ENCODE measurements at places on chromosomes 16 and 17.

DNA sequence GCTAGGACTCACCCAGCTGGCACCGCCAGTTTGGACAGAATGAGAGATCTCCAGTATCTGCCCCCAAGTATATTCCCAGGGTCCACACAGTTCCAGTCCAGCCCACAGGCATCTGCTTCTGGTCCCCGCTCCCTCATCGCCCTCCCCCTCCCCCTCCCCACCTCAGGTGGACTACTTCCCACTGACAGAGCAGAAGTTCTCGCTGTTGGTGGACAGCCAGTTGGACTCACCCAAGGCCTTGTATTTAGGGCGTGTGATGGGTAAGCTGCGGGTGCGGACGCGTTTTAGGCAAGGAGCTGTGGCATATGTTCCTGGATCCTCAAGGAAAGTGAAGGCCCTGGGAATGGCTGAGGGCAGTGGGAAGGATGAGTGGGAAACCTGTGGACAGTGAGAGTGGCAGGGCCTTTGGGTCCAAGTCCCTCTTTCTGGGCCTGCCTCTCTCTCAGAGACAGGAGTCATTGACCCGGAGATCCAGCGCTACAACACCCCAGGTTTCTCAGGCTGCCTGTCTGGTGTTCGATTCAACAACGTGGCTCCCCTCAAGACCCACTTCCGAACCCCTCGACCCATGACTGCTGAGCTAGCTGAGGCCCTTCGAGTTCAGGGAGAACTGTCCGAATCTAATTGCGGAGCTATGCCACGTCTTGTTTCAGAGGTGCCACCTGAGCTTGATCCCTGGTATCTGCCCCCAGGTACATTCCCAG, 14.9 kb downstream of the CNTNAP1 start:
- DNase-seq = peak; percentile 17

DNA sequence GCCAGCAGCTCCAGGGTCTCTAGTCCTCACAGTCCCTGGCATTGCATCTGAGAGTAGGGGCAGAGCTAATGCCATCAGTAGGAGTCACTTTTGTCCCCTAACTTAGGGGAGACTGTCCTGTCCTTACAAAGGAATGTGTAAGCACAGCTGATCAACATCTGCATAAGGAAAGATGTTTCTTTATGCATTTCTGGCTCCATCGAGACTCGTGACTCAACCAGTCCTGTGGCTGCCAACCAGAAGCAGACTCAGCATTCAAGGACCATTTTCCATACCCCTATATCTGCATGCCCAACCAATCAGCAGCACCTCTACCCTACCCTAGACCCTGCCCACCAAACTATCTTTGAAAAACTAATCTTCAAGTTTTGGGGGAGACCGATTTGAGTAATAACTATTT, 8.2 kb upstream of the MPP2 start:
- DNase-seq = no peak

GRCh38 chr16:72468582-72468981, 296.6 kb upstream of the PMFBP1 start:
- no peak for DNase-seq

DNA sequence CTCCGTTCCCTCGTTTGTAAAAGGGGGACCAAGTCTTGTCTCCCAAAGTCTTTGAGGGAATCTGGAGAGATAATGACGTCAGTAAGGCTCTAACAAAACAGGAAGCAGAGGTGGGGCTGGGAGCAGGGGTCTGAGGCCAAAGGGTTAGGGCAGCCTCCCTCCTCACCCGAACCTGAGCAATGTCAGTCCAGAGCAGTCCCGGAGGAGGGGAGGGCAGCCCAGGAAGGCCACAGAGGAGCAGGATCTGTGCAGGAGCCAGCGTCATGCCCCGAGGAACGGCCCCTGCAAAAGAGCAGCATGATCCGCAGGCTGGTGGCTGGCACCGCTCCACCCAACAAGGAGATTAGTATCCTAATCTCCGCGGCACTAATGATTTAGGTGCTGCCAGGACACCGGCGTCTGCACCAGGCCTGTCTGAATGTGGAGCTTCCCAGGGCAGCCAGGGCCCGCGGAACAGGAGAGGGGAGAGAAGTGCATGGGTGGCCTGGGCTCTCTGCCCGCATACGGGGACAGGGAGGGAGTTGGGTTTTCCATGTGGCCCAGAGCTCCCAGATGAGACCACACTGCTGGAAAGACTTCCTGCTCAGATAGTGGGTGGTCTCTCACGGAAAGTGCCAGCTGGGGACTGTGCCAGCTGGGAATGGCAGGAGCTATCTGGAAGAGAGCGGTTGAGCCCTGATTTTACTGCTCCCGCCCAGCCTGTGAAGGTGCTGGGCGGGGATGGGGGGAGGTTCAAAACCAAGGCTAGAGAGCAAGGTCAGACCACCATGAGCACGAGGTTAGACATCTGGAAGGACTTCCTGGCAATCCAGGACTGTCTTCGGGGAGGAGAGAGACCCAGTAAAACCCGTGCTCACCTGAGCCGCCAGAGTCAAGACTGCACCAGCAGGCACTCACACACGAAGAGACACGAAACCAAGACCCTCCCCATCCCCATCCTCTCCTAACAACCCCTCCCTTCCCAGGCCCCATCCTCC, 11.0 kb upstream of the KRT17 start:
- DNase-seq = no peak

GRCh38 chr16:77273815-77274214, 74.6 kb downstream of the SYCE1L start:
- no peak for DNase-seq

- DNase-seq = no peak
These were observed 9.8 kb downstream of the FSCN2 start for GRCh38 chr17:81537856-81538555.

- no peak for DNase-seq
These were observed 168.2 kb upstream of the IRX6 start for GRCh38 chr16:55155815-55156214.

DNA sequence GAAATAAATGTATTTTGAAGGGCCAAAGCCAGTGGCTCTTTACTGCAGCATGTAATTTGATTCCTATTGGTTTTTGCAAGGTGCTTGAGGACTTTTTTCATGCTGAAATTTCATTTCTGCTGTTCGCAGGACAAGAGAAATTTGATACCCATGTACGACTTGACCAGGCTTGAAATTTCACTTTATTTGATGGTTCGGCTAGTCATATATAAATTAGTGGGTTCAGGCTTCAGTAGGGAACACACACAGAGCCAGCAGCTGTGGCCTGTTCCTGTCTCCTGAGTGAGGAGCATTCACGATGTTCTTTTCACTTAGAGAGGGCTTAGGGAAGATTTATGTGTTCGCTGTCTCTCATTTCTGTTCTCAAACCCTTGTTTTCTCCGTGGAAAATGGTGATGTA, 258.4 kb upstream of the CACNG5 start:
- no peak for DNase-seq

GRCh38 chr16:14148569-14148968, 77.5 kb downstream of the MRTFB start:
- no peak for DNase-seq

- DNase-seq = no peak
These were observed 1.8 kb upstream of the CBFA2T3 start for GRCh38 chr16:88978608-88979346.

DNA sequence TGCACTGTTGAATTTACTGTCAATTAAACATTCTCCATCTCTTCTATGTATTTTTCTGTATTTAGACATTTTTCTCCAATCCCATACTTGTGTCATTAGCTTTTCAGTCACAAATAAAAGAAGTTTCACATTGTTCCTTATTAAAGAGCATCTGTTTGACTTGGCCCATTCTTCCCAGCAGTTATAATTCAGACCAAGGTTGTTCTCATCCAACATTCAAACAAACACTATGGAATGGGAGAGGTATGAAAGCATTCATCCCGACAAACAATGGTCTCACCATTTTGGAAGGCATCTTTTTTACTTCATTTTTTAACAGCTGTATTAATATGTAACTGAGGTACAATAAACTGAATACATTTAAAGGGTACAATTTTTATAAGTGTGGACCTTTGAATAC, 208.8 kb upstream of the MAF start:
- DNase-seq = no peak

DNA sequence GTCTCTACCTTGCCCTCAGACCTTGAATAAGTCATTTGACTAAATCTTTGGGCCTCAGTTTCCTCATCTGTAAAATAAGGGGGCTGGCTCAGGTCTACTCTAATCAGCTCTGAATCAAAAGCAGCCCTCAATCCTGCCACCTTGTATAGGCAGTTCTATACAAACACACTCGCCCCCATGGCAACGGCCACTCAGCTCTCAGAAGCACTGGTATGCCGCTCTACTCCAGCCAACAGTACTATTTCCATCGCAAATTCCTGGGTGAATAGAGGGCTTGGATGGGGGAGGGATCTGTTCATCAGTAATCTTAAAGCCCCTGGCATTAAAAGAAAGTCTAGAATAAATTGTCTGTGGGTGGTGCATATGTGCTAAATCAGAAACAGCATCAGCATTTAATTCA, 21.2 kb upstream of the TAOK1 start:
- DNase-seq = no peak

DNA sequence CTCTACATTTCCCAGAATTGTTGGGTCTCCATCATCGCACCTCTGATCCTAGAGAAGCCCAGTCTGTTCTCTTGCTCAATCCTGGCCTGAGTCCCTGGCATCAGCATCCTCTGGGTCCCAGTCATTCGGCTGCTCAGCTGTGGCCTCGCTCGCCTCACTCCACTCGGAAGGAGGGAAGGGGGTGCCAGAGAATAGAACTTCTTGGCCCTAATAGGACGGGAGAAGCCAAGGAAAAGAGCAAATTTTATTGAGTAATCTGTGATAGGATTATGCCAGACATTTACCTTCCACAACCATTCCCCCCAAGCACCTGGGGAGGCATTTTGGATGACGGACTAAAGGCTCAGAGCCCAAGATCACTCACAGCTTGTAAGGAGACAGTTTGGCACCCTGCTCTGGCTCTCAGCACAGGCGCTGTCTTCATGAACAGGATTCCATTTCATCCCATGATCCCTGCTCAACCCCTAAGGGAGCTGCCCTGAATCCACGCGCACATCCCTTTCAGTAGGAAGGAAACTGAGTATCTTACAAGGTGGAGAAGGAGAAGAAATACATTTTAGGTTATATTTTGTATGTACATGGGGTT, 498 bp upstream of the CLEC10A start:
- no peak for DNase-seq

DNA sequence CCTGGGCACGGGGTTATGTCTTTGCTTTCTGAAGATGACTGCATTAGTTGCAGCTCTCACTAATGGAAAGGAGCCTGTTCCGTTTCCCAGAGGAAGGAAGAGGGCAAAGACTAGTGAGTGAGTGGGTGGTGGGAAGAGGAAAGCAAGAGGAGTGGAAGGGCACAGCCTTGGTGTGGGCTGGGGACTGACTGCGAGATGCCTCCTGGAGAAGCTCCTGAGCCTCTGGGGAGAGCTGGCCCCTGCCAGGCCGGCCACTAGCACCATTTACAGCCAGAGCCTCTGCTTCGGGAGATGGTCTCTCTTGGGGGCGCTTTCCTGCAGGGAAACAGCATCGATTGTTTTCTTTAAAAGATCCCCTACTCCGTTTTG, 825 bp upstream of the RHBDL3 start:
- no peak for DNase-seq

DNA sequence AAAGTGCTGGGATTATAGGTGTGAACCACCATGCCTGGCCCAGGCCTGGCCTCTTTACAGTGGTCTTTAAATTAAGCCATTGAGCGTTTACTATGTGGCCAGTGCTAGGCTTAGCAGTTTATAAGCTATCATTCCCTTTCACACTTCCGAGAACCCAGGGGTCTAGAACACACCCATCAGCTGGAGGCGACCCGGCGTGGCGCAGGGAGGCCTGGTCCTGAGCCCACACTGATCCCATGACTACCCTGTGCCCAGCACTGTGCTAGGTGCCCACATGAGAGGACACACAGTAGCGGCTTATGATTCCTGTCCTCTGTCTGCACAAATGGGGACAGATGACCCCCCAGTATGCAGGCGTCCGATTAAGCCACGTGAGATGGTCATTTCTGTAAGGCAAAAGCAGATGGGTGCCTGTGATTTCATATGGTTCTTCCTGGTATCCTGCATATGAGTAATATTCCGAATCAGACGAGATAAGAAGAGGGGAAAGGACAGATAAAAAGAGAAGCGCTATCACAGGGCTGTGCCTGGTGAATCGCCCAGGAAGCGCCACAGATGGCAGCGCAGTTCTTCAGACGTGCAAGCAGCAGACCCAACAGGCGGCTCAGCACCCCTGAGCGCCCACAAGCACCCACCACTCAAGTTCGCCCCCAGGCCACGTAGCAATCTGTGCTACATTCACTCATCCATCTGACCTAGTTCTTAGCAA, 5.3 kb downstream of the OSGIN1 start:
- no peak for DNase-seq

GRCh38 chr16:1749152-1750117, 21.9 kb downstream of the NME3 start:
- DNase-seq = no peak

DNA sequence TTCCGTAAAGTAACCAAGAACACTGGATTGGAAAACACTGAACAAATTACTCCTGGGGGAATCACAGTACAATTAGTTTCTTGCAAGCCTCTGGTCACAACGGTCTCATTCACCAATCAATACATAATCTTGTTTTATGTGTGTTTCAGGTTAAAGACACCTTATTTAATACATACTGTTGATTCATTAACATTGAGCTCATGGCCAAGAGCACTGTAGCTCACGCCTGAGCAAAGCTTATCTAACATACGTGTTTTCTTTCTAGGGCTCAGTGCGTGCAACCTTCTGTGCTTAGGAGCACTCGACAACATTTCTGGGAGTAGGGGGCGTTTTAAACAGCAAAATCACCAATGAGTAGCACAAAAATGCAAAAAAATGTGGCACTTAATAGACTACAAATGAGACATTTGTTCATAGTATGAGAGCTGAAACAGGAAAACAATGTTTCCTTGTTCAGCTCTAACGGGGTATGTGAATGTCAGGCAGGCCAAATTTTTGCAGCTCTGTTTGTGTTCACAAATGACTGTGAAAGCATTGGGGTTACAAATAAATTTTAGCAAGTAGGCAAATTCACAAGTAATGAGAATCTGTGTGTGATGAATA, 206.2 kb downstream of the CNTNAP4 start:
- no peak for DNase-seq

DNA sequence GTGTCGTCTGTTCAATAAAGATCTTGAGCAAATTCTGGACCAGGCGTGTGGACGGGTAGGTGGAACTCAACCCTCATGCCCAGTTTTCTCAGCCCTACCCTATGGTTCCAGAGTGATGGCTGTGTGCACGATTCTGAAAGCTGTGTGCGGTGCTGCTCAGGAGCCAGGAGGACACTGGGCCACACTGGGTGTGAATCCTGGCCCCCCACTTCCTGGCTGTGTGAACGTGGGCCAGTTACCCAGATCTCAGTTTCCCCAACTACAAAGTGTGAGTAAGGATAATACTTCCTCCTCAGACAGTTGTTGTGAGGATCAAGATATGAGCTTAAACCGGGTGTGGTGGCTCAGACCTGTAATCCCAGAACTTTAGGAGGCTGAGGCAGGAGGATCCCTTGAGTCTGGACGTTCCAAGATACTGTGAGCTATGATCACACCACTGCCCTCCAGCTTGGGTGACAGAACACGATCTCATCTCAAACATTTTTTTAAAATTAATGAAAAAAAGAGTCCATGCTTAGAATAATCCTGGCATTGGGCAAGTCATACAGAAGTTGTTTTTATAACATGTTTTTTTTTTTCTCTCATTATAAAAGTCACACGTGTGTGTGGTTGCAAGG, 14.7 kb upstream of the MPRIP start:
- DNase-seq = no peak

Measured in activated T-cell treated with anti-CD3 and anti-CD28 coated beads, Interleukin-2, amount 50 U/mL, for 24 hours (primary cell).